Lower lobe of right lung (tissue), 2 donors: ENCODE measurements at places on chromosomes 13 and 19.

- peak; percentile 59 for DNase-seq
Measured at GRCh38 chr19:42596391-42597072, 1.8 kb upstream of the CEACAM8 start.

GRCh38 chr19:22945560-22945959 is 57.4 kb downstream of the ZNF728 start:
- DNase-seq: no peak

GRCh38 chr19:18612772-18613588 is at the start of gene TMEM59L:
Gene TMEM59L, plus strand, starts transcription at chr19:18612870. Its CDS starts 89 bp downstream, at chr19:18612959.
- no peak for DNase-seq

DNA sequence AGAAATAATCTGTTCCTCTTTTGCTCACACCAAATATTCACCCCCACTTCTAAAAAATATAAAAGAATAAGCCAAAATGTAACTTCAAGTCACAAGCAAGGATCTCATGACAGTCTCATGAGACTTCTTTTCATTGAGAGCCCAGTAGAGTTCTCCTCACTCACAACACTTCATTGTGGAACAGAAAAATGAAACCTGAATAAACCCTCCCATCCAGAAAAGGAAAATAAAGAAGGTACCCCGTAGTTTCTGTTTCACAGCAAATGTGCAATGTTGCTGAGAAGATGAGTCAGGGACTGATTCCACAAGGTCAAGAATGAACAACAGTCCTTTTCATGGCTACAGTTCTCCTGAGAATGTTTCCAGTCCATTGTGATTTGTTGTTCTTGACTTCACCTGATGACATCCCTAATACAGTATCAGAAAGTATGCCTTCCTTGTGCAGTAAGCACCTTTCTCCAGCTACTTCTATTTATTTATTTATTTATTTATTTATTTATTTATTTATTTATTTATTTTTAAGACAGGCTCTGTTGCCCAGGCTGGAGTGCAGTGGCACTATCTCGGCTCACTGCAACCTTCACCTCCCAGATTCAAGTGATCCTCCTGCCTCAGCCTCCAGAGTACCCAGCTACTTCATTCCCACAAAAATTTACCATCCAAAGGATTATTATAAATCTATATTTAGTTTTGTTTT is 6.4 kb upstream of the ZNF841 start:
- DNase-seq: no peak

DNA sequence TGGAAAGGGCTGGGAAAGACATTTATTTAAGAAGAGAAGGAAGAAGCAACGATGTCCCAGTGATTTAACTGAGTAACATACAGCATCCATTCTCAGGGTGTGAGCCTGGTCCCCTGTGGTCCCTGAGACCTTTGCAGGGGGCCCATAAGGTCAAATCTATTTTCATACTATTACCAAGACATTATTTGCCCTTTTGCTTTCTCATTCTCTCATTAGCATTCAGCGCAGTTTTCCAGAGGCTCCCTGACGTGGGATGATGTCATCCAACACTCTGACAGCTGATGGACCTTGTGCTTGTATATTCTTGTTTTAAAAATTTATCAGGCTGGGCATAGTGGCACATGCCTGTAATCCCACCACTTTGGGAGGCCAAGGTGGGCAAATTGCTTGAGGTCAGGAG is 18.3 kb upstream of the HNRNPUL1 start:
- DNase-seq: no peak

GRCh38 chr19:8194528-8195267 is 14.5 kb upstream of the CERS4 start:
- DNase-seq: peak; percentile 60

GRCh38 chr13:76809389-76809788 is 76.8 kb downstream of the KCTD12 start:
- no peak for DNase-seq

GRCh38 chr19:48768994-48769713 is 13.8 kb downstream of the FGF21 start:
- DNase-seq: no peak

- DNase-seq: no peak
Measured at GRCh38 chr13:51035469-51035868, 75.6 kb downstream of the C13orf42 start.

DNA sequence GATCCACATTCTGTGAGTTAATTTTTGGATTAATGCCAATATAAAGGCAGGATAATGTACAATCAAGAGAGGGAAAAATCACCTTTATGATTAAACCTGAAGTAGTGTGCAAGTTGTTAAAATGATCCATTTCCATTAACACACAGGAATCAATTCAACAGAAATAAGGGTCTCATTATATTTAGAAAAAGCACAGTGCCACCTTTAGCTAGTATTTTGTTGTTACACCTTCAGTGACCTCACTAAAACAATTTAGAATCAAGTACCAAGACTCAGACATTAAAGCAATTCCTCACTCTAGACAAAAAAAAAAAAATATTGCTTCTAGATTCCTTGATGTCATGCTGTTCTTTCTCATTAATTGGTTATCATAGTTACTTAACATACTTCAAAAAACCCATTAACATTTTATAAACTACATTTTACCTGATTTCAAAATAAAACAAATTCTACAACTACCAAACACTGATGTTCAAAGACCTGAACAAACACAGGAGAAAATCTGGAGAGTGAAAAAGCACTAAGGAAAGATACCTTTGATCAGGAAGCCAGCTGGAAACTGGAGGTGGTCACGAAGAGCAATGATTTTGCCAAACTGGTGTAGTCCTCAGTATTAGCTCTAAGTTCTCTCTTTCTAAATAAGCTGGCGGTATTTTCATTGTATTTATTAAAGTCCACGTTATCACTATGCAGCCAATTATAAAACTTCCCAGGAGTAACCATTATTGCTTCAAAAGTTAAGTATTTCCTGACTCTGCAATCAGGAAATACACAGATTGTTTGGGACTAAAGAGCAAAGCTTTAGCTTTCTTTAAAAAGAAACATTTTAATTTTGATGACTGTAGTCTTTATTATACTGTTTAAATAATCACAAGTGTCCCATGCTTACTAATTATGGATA is 115.3 kb downstream of the TBC1D4 start:
- no peak for DNase-seq

GRCh38 chr13:50446611-50447010 is 396.9 kb downstream of the DLEU7 start:
- DNase-seq: no peak

- DNase-seq: no peak
Measured at GRCh38 chr19:974564-975257, 9.4 kb upstream of the WDR18 start.

DNA sequence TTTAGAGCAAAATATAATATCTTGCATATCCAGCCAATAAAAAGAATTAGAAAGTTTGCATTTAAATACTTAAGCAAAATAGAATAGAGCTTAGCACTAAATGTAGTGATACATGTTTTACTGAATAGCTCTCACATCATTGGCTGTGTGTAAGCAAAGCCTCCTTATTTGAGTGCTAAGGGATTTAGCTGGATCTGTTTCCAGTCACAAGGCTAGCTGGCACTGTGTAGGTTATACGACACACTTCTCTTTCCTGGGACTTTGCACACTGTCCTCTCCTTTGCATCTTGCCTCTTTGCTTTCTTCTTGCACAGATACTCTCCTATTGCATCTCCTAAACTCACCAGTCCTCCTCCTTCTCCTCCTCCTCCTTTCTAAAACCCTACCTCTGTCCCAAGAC is 423.8 kb downstream of the KLF5 start:
- no peak for DNase-seq

GRCh38 chr13:43686557-43686956 is 100.2 kb downstream of the ENOX1 start:
- no peak for DNase-seq

GRCh38 chr13:20608438-20609020 is 41.6 kb downstream of the IFT88 start:
- no peak for DNase-seq

DNA sequence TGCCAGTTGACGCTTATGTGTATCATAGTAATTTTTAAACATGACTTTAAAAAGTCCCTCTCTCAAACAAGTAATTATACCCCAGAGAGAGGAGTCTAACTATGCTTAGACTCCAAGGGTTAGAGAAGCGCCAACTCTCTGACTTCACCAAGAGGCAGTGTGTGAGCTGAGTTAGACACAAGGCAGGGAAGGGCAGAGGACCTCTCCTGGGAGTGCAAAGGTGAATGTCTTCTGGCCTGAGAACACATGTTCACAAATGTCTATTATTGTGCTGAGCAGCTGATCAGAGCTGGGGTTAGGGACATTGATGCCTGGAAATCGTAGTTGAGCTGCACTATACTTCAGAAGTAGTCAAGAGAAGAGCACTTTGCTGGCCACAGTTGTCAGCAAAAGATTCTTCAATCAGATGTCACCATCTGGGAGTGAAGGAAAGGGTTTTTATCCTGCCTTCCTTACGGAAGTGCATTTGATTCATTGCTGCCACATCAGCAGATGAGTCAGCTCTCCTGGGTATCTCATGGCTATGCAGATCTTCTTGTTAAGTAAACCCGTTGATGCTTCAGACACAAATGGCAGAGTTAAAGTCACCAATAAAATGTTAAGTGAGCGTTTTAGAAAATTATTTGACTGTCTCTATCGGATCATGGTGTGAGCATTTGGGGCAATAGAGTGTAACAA is 283.2 kb upstream of the ARGLU1 start:
- no peak for DNase-seq

DNA sequence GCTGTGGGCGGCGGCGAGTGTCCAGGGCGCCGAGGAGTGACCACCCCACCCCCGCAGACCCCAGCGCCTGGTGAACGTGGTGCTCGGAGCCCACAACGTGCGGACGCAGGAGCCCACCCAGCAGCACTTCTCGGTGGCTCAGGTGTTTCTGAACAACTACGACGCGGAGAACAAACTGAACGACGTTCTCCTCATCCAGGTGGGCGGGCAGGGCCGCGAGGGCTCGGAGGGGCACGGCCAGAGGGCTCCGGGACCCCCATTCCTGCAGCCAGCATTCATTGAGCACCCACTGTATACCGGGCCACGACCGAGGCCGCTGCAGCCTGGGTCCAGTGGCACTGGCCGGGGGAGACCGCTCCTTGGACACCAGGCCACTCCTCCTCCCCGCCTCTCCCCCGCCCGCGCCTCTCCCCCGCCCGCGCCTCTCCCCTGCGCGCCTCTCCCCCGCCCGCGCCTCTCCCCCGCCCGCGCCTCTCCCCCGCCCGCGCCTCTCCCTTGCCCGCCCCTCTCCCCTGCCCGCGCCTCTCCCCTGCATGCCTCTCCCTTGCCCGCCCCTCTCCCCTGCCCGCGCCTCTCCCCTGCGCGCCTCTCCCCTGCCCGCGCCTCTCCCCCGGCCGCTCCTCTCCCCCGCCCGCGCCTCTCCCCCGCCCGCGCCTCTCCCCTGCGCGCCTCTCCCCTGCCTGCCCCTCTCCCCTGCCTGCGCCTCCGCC is 3.2 kb downstream of the PRTN3 start:
- no peak for DNase-seq

DNA sequence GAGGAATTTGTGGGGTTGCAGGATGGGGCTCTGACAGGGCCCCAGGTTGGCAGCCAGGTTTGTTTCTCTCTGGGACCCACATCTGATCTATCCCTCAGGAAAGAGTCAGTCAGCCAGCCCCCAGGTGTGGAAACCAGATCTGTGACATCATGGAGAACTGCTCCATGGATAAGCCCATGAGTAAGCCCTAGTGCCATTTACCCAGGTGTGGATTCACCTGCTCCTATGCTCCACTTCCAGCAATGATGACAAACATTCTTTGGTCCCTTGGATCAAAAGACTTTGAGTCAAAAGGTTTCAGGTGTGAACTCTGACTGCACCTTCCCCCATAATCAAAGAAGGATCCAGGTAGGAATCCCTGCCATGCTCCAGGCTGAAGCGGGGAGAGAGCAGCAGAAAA is 26.9 kb upstream of the IGFL4 start:
- DNase-seq: no peak

DNA sequence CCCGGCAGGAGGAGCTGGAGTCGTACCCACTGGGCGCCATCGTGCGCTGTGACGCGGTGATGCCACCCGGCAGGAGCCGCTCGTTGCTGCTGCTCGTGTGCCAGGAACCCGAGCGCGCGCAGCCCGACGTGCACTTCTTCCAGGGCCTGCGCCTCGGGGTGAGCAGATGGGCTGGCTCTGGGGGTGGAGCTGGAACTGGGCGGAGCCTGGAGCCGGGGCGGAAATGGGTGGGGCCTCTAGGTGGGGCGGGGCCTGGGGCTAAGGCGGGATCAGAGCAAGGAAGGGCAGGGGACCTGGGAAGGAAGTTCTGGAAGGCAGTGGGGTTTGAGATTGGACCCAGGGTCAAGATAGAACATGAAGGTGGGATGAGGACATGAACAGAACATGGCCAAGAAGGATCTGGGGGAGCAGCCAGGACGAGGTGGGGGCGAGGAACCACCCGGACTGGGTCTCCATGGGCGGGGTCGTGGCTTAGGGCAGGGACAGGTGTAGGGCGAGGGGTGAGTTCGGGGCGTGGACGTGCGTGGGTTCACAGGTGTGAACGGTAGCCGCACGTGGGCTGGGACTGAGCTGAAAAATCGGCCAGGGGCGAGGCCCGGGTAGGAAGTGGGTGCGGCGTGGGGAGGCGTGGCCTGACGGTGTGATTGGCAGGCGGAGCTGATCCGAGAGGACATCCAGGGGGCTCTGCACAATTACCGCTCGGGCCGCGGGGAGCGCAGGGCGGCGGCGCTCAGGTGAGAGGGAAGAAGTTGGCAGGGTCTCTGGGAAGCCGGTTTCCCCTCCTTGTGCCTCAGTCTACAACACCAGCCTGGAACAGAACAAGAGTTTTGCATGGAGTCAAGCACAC is 4.7 kb downstream of the EPS8L1 start:
- peak; percentile 87 for DNase-seq

DNA sequence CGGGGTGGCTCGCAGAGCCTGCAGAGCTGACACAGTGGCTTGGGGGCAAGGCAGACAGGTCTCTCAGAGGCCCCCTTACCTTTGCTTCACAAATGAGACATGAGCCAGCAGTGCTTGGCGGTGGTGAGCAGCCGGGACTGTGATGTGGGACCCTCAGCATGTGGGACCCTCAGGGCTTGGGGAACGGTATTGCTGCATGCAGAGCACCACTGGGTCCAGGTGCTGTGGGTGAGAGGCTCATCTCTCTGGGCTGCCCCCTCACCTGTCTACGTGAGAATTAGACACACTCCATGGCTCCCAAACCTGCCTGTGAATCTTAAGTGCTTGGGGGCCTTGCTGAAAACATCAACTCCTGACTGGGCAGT is 106.6 kb downstream of the COL4A2 start:
- no peak for DNase-seq

GRCh38 chr19:18137657-18138339 is 15.2 kb upstream of the PIK3R2 start:
- no peak for DNase-seq

DNA sequence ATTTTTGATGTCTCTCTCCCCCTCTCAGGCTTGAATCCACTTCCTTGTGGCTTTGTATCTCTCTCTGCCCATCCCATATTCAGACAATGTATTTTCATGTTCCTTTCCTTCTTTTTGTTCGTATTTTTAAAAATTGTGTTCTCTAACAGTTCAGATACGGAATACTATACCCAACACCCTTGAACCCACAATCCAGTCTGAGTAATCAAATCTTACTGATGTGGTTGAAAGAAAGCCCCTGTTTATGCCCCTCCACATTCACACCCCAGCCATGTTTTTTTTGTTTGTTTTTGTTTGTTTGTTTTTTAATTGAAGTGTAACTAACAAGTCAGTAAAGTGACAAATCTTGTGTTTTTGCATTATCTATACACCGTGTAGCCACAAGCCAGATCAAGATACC is 1.4 kb downstream of the SPIB start:
- DNase-seq: no peak

GRCh38 chr13:18954254-18954653 is 227.4 kb downstream of the TUBA3C start:
- no peak for DNase-seq

- DNase-seq: no peak
Measured at GRCh38 chr19:48616491-48617056, 1.7 kb upstream of the FAM83E start.
